ENCODE measurements at places on chromosomes 3 and 15.

GRCh38 chr3:16513141-16514020 lies at the start of gene RFTN1:
RFTN1 (minus strand) TSS chr3:16513699; CDS start chr3:16493869, 19,830 bp downstream.
- DNase-seq, result peak; percentile 11

DNA sequence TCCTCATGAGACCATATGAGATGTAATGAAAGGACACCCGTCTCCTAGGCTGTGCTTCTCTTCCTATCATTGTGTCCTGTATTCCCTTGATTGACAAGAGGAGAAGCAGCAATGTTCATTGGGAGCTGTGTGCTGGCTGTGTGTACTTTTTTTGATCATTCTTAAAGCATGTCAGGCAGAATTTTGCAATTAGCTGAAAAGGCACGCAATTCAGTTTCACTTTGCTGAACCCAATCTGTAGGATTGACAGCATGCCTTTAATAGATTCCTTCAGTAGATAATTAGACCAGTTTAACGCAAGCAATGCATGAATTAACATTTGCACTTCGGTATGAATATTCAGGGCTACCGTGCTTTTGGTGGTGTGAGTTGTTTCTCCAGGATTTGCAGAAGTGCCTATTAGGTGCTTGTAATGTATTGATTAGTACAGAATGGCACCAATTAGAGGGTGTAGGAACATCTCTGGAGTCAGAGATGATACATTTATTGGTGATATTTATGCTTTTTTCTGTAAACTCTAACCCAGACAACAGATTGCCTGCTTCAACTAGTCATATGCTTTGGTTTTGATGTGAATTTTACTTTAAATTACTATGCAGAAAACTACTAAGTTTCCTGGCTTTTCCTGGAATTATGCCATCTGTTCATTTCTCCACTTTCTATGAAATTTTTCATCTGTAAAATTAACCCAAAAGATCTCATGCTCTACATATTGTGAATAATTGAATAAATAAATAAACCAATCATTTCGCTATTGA lies 114.3 kb downstream of the NSUN3 start:
- no peak for DNase-seq

GRCh38 chr15:67611370-67612369 lies 69.2 kb downstream of the MAP2K5 start:
- DNase-seq, result no peak

DNA sequence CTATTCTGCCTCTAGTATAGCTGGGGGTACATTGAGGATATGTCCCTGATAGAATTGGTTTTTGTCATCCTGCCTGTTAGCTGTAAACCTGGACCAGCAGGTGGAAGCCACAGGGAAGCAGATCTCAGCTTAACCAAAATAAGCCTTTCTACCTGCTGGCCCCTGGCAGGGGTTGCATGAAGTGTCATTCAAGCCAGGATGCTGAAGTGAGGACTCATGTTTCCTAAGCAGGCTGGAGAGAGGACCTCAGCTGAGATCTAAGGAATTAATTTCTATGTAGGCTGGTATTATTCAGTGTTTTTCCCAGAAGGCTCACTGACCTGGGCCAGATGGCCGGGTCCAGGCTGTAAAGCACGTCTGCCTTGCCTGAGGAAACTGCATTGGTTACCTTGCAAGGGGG lies 128.9 kb downstream of the MEGF11 start:
- no peak for DNase-seq

DNA sequence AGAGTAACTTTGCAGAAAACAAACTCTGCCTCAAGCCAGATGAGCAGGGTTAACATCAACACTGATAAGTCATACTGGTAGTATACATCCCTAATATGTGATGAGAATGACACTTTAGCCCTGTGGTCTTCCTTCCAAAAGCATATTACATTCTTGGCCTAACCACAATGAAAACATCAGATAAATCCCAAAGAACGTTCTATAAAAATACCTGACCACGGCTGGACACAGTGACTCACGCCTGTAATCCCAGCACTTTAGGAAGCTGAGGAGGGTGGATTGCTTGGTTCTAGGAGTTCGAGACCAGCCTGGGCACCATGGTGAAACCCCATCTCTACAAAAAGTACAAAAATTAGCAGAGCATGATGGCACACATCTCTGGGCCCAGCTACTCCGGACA lies 4.7 kb downstream of the TMCC1 start:
- no peak for DNase-seq

DNA sequence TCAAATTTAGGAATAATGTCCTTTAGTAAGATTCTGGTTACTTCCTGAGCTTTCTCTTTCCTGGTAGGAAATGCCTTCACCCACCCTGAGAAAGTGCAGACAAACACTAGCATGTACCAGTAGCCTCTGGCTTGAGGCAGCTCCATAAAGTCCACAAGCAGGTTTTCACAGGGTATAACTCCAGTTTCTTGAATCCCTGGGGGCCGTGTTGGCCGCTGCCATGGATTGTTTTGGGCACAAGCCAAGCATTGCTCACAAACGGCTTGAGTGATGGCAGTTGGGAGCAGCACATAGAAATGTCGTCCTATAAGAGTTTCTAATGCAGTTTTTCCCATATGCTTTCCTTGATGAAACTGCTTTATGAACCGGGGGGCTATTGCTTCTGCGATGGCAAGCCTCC lies 164.1 kb downstream of the STXBP5L start:
- DNase-seq, result no peak

DNA sequence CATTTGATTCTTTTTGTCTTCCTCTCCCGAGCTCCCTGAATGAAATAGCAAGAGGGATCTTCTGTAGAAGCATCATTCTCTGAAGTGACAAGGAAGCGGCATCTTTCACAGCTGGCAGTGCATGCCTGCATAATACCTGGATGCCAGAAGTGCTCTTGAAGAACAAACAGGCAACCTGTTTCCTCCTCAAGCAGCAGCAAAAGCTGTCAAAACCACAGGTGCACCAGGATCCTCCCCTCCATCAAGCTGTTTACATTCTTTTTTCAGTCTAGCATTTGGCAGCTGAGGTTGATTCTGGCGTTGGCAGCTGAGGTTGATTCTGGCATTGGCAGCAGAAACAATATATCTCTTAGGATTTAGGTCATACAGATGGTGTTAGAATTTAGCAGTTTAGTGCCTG lies 979.0 kb downstream of the TUSC7 start:
- DNase-seq, result no peak

- DNase-seq, result no peak
These were observed 77.0 kb downstream of the ITGA11 start for GRCh38 chr15:68354923-68355322.

DNA sequence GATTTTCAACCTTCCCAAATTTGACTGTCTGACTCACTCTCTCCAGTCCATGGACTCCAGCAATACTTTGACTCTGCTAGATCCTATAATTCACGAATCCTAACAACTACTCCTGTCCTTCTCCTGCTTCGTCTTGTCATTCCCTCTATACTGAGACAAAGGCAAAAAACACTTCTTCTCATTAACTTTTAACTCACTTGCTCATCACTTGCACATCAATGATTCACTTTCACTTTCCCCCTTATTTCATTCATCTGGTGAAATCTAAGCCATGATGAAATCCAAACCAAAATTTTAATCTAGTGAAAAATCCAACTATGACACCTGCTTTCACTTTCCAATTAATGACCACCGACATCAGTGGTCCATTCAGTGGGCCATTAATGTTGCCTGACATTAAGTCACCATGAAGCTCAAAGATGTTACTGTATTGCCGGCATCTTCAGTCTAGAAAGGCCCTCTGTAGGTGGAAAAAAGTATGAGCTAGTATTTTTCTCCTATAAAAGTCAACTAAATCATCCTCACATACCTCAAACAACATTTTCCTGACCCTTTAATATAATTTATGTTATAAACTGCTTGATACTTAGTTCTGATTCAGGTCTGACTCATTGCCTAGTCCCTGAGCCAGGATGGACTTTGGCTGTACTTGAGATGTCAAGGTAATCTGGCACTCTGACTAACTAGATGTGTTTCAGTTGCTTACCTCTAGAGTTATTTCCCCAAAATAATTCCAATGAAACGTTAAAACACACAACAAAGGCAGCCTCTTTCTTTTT lies 158.6 kb downstream of the CNTN6 start:
- DNase-seq, result no peak

- no peak for DNase-seq
These were observed 6.9 kb upstream of the PCSK6 start for GRCh38 chr15:101496198-101496986.

GRCh38 chr15:36407647-36408046 lies 171.8 kb upstream of the CDIN1 start:
- DNase-seq, result no peak

DNA sequence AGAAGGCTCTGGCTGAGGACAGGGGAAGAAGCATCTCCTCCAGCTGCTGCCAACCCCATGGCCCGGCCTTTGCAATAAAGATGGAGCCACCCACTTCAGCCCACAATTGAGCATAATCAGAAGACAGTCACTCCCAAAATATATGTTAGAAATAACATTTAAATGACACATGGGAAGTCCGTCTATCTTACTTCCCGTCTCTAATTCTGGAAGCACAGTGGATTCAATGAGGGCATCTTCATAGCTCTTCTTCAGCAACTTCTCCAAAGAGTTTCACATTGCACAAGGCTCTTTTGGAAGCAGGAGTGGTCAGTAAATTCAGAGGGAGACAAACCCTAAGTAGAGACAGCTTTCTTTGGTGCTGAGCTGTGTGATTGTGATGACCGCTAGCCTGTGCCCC lies 67.0 kb upstream of the SEC61A1 start:
- no peak for DNase-seq

- DNase-seq, result no peak
These were observed 131.3 kb upstream of the PRR20G start for GRCh38 chr3:127419182-127419581.

- DNase-seq, result no peak
These were observed 220.7 kb upstream of the DNAJC19 start for GRCh38 chr3:181210275-181210674.

DNA sequence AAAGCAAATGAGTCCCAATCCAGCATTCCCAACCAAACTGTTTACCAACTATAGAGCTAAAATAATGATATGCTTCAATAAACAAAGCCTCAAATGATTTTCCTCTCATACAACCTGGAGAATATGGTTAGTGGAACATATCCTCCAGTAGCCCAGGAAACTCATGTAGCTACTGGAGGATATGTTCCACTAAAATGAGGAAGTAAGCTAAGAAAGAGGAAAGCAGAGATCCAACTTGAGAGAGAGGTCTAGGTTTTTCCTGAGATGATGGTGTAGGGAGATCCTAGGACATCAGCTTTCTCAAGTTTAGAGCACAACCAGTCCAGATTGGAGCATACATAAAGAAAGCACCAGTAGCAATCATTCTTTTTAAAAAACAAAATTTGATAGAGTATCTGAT lies 44.6 kb upstream of the SLC4A7 start:
- DNase-seq, result no peak

DNA sequence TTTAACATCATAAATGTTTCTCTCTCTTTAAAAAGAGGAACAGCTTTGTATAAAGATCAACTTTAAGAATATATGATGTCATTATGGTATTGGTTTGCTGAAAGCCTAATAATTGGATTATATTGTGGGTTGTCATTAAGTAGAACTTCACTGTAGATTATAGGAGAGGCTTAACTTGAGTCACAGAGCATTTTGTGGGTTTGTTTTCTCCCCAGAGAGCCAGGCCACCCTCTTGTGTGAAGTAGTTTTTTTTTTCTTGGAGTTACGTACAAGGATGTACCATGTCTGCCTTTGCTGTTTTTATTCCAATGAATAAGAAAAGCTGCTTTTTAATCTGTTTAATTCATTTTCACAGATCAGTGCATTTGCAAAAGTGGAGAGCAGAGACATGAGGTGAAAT lies 354.8 kb upstream of the TBL1XR1 start:
- no peak for DNase-seq

DNA sequence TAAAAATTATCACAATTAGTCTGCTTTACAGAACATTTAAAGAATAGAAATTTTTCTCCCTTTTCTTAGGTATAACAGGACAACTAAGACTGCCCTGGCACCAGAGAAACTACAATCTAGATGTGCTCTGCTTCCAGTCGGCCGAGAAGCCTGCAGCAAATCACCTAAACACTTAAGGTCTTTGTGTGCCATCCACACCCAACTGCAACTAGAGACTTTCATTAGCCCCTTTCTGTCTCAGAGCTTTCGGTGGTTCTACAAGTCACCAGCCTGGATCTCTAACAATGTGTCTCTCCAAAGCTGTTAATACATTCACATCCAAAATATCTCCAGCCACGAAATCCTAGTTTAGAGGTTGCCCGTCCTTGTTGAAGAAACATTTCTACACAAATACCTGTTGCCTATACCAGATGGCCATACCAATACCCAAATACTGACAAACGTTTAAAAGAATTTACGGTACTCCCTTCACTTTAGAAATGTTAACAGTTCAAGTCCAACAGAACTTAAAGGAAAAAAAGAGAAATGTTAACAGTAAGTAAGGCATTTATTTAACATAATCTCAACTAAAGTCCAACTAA lies 6.7 kb downstream of the PRC1 start:
- no peak for DNase-seq

DNA sequence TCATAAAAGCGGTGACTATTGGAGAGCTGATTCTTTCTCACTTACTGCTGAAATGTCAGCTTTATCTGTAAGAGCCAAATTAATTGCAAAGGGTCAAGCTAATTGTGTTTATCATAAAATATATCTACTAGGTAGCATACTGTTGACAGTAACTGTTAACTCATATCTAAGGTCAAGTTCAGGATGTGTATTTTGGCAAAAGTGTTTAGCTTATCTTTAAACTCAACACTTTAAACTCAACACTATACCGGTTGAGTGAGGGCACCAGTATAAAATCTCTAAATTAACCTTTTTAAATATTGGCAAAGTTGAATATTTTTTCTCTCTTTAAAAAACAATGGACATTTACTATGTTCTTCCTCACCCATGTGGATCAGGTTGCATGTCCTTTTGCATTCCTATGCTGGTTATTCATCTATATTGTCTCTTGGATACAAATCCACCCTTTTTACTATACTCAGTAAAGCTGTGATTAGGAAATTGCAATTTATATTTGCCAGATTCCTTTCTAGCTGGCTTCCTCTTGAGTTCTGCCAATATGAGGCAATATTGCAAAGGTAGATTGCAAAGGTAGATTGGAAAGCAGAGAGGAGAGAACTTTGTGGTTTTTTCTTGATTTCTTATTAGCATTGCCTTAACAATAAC lies 344.6 kb upstream of the DCBLD2 start:
- DNase-seq, result no peak

DNA sequence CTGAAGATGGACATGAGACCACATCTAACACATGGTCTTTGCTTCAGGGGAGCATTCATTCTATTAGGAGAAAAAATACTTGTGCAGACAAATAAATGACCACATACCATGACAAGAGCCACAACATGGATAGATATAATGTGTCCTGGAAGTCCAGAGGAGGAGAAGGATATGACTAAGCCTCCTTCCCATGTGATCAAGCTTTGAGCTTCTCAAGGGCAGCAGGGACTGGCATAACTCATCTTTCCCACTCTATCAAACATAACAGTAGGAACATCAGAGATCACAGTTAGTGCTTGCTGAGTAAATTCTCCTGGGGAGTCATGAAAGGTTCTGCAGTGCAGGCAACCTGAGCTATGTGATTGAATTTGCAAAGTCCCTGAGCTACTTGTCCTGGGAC lies 86.0 kb upstream of the LPP start:
- DNase-seq, result no peak
